ENCODE measurements at places on chromosomes 5 and 9.

- no peak for DNase-seq
These were observed 2156.9 kb upstream of the C9orf72 start for GRCh38 chr9:29730163-29730562.

DNA sequence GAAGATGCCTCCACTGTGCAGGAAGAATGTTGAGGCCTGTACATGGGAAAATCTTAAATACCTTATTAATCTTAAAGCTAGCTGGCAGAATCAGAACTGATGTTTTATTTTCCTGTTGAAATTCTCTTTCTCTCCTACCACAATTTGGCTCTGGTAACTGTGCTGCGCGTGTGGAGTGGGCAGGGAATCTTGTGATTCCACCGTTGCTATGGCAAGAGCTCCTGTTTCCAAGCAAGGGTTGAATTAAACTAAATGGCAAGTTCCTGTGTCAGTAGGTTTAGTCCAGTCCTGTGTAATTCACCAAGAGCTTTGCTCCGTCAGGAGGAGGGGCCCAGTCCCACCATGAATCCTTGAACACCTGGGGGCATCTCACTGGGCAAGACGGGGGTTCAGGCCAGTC lies 36.4 kb downstream of the NXNL2 start:
- DNase-seq: no peak

- no peak for DNase-seq
These were observed 8.6 kb upstream of the COL15A1 start for GRCh38 chr9:98935071-98935505.

GRCh38 chr9:123251741-123252140 lies 16.6 kb downstream of the STRBP start:
- DNase-seq: no peak

DNA sequence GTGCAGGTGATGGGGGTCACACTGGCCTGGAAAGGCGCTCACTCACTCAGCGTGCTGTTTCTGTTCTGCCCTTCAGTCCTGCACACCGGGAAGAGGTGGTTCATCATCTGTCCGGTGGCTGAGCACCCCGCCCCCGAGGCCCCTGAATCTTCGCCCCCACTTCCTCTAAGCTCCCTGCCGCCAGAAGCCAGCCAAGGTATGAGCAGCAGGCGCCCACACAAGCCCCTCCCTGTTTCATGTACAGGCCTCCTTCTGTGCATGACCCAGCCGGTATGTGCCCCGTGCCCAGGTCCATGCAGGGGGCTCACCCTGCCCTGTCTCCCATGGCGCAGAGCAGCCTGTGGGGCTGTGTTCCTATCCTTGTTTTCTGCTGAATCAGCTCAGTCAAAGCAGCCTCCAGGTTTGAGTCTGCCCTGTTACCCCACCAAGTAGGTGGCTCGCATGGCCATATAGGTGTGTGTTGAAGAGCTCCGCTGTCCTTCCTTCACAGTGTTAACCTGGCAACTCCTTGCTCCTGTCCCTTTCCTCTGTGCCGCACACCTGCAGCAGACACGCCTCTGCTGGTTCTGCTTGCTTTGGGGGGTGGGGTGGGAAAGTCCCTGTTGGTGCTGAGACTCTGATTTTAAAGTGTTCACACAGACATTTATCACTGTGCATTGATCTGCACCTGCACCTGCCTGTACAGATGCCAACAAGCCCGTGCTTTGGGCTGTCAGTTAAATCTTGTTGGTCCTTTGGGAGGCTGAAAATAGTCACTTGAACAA lies 84.8 kb downstream of the WNK2 start:
- DNase-seq: no peak
